ENCODE measurements at places on chromosomes 1 and 21.
A peak's percentile ranks its signal among the peaks of the same experiment; 100 is the strongest.

GRCh38 chr1:108010581-108010980 lies 45.6 kb upstream of the VAV3 start:
- no peak for DNase-seq

DNA sequence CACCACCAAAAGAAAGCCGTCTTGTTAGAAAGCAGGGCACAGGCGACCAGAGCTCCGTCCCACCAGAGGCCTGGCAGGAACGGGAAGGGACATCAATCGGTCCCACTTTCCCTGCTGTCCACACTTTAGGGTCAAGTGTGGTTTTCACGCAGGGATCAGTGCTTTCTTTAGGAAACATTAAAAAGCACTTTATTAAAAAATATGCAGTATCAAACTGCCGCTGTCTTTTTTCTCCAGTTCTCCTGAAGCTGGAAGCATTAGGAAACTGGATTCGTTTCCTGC lies 437 bp downstream of the IFNLR1 start:
- DNase-seq, result no peak

- DNase-seq, result no peak
These were observed 914.6 kb upstream of the ADGRL4 start for GRCh38 chr1:79920960-79921669.

DNA sequence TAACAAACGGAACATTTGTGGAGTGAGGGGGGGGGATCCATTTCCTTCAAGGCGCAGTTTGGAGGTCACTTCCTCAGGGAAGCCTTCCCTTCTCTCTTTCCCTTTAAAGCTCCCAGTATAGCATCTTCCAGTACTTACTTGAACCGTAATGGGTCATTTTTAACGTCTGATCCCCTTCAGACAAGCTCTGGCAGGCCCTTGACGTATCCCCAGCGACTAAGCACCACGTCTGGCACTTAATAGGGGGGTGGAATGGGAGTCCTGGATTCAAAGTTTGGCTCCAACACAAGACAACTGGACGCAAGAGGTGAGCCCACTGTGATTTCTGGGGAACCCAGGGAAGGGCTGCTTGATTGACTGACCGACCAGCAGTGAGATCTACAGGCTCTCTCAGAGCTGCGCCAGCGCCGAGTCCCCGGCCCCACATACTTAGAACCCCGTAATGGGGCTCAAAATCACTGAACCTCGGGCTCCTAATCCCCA lies 441 bp downstream of the YARS1 start:
- peak; percentile 31 for DNase-seq

GRCh38 chr1:47623557-47623940 lies 185.7 kb downstream of the FOXD2 start:
- DNase-seq, result no peak

GRCh38 chr1:17880449-17880848 lies 125.3 kb downstream of the ACTL8 start:
- no peak for DNase-seq

- peak; percentile 48 for DNase-seq
These were observed 24.8 kb upstream of the ELOA start for GRCh38 chr1:23718482-23718881.

Measured in fibroblast of upper back skin (primary cell).